ENCODE measurements at places on chromosomes 5 and 9. TPM values are rescaled to one million over a fixed set of nuclear protein-coding genes. Genes with fewer than 3 reads are reported as not detected.

DNA sequence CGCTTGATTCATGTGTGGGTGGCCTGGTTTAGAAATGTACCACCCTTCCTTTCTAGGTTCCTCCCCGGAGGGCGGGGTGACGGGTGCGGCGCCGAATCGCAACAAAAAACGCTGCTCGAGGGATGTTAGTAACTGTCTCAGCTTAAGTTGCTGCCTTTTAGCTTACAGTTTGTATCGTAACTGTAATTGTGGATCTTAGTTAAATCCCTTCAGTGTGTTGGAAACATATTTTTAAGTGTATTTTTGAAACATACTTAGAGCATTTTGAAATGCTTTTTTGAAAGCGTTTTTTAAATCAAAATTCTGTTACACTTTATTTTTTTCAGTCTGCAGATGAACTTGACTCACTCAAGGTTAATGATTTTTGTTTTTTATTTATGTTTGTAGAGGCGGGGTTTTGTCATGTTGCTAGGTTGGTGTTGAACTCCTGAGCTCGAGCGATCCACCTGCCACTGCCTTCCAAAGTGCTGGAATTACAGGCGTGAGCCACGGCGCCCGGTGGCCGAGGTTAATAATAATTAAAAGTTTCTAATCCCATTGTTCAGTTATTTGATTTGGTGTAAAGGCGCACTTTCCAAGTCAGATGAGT, 997 bp upstream of the CHD1 start:
- DNase-seq = no peak

- no peak for DNase-seq
Observed at GRCh38 chr5:119470851-119471451, 18.7 kb downstream of the HSD17B4 start.

DNA sequence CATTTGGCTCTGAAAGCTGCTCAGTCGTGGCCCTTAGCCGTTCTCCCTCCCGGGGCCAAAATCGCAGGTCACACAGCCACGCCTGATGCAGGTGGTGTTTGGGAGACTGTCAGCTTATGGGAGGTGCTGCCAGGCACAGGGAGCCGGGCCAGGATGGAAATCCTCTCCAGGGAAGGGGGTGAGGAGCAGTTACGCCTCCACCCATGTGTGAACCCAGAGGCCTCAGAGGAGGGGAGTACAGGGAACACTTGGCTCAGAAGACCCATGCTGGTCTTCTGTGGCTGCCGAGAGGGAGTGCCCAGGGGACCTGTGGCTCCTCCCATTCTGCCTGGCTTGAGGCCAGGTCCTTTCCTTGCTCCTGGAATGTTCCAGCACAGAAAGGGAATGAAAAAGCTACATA, 3.6 kb upstream of the OLFM1 start:
- no peak for DNase-seq

GRCh38 chr5:177294632-177295031, 8.9 kb downstream of the RAB24 start:
- no peak for DNase-seq

DNA sequence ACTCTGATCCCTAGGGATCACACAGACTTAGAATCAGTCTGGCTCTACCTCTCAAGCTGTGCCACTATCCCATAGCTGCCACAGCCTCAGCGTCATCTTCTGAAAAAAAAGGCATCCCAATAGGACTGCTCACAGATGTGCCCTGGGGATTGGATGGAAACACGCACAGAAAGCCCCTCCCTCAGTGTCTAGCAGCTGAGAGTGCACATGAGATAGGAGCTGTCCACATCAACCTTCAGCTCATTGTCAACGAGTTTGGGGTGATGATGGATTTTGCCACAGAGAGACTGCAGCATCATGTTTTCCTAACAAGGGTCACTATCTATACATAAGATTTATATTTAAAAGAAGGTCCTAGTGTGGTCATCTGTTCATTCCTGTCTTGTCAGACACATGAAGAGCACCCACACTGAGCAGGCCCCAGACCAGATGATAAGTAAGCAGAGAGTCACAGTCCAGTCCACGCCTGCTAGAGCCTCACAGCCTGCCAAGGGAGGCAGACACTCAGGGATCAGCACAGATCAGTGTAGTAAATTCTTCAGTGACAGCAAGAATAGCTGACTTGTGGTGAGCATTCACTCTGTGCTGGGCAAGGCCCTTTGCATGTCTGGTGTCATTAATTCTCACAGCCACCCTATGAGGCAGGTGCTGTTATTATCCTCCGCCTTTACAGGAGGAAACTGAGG, 25.8 kb downstream of the AFAP1L1 start:
- no peak for DNase-seq

DNA sequence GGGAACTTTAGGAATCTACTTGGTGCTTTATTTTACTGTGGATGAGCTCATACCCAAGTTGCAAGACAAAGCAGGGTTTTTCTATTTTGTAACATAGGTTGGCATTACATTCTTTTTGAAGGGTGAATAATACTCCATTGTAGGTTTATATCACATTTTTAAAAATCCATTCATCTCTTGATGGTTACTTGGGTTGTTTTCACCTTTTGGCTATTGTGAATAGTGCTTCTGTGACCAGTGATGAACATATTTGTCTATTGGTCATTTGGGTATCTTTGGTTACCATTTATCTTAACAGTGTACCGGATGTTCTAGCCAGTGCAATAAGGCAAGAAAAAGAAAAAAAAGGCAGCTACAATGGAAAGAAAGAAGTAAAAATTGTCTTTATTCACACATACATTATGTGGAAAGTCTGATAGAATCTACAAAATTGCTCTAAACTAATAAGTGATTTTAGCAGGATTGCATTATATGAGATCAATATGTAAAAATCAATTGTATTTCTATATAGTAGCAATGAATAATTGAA, 40.0 kb downstream of the DENND4C start:
- DNase-seq = no peak

GRCh38 chr9:113155911-113156588, 5.2 kb downstream of the SLC31A2 start:
- no peak for DNase-seq

DNA sequence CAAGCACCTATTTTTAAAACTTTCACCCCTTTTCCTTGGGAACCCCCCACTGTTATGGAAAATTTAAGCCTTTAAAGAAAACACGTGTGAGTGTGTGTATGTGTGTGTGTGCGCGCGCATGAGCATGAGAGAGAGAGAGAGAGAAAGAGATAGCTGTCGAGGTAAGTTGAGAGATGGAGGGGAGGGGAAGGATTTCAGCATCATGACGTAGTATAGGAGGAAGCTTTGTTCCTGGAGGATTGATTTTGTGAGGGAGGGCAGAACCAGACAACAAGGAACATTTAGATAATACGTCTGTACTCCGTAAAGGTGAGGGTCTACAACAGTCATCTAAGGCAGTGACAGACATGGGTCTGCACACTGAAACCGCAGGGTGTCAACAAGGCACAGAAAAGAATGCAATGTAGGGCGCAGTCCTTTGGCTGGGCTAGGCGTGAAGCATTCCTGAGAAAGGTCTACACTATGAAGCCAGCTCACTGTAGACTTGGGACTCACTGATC, 227.7 kb downstream of the SMARCA2 start:
- DNase-seq = no peak

- no peak for DNase-seq
Observed at GRCh38 chr9:124776954-124777648, at the start of gene OLFML2A. Gene OLFML2A, plus strand, starts transcription at chr9:124777133. Its CDS starts 138 bp downstream, at chr9:124777271.

- DNase-seq = no peak
Observed at GRCh38 chr9:5949103-5949699, 58.5 kb downstream of the MLANA start.

DNA sequence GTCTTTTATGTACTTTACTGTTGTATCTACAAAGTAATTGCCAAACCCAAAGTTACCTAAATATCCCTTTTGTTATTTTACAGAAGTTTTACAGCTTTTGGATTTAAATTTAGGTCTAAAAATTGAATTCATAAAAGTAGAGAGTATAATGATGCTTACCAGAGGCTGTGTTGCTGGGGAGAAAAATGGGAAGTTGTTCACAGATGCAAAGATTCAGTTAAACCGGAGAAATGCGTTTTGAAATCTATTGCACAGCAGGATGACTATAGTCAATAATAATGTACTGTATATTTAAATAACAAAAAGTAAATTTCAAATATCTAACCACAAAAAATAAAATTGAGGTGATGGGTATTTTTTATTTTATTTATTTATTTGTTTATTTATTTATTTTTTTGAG, 2.6 kb upstream of the ANKRD18A start:
- no peak for DNase-seq

GRCh38 chr9:84557751-84558150, 111.8 kb upstream of the NTRK2 start:
- no peak for DNase-seq

DNA sequence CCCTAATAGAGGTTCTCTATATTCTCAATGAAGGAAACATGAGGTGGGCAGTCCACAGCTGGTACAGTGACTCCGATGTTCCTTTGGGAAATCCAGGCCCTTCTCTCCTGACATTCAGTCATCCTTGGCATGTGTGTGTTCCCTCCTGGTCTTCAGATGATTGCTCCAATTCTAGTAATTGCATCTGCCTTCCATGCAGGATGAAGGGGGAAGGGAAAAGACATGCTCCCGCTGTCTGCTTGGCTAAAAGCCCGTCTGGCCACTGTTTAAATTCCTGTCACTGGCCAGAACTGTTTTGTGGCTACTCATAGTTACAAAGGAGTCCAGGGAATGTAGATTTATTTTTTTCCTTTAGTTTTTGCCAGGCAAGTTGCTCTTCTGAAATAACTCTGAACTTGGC, 65.0 kb downstream of the MAST4 start:
- DNase-seq = no peak

DNA sequence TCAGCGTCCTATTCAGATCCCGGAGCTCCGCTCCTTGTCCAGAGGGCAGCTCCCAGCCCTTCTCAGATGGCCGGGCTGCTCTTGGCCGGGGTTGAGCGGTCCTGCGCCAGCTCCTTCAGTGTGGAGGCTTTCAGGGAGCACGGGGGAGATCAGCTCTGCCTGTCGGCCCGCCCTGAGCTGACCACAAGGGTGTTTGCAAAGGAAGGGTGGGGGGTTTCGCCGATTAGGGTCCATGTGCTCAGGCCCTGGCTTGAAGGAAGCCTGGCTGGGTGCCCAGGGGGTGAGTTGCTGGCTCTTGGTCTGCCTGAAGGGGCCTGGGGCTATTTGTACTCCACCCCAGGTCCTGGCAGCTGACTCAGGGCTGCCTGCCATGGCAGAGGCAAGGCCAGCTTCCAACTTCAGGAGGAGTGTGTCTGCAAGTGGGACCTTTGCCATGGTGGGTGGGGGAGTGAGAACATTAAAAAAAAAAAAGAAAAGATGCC, 250.1 kb upstream of the KLF4 start:
- no peak for DNase-seq

DNA sequence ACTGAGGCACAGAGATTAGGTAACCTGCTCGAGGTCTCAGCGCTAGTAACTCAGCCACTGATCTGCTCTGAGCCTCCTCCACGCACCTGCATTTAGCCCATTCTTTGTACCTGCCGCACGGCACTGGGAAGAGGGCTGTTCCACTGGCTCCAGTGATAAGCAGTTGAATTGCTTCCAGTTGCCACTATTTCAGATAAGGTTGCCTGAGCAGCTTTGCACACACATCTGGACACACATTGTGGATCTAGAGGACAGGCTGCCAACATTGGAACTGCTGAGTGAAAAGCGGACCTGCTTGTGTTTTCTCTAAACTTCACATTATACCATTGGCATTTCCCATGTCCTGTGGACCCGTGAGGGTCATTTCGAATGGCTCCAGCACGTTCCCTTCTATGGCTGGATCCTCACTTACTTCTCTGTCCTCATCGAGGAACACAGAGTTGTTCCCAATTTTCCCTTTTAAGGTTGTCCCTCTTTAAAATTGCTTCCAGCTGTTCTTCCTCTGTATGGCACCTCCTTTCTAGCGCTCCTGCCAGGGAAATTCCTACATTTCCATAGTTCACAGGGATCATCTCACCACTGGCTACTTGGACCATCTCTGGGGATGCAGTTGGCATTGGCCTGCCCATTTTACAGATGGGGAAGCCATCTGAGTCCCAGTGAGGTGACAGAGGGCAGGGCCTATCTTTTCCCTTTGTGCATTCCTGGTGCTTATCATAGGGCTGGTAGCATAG, 45.9 kb upstream of the RPL26L1 start:
- no peak for DNase-seq

GRCh38 chr5:74966141-74967026, 86.0 kb downstream of the GCNT4 start:
- no peak for DNase-seq

- DNase-seq = no peak
Observed at GRCh38 chr5:158848634-158849033, 251.1 kb downstream of the EBF1 start.

GRCh38 chr5:76960004-76960625, 7.3 kb downstream of the CRHBP start:
- no peak for DNase-seq

- no peak for DNase-seq
Observed at GRCh38 chr5:52668544-52669185, 119.1 kb upstream of the ITGA1 start.

GRCh38 chr9:132985489-132985888, 7.0 kb downstream of the GFI1B start:
- no peak for DNase-seq

DNA sequence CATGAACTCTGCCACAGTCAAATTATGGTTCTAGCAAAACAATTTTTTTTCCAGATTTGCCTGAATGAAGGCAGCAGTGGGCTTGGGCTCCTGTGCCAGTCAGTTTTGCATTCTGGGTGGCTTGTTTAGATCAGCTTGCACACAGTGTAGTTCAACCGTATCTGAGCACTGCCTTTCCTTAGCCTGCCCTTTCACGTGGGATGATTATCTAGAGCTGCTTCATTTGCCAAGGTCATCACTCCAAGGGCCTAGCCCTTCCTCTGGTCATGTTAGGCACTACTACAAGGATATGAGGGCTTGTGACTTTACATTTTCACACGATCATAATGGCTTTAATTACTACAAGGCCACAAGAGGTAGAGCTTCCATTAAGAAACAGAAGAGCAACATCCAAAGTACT, 150.6 kb upstream of the EFNA5 start:
- no peak for DNase-seq

DNA sequence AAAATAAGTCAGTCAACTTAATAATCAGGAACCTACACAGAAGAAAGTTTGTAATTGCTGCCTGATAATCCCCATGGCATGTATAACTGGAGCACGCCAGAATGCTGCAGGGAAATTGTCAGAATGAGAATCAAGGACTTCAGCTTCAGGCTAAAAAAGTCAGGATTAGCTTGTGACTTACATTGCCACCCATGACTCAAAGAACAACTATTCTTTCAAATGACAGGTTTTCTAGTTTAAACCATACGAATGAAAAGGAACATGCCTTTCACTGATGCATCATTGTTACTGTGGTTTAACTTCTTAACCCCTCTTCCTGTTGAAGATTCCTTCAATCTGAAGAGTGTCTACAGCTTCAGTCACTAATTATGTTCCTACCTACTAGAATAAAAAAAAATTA, 112.4 kb downstream of the ISL1 start:
- no peak for DNase-seq

The MARCOL gene
- polyA plus RNA-seq = not detected

The PKN3 gene
- 11.6 TPM for polyA plus RNA-seq

The PHF24 gene
- 0.18 TPM for polyA plus RNA-seq

The PRDM9 gene
- not detected for polyA plus RNA-seq

The KCNV2 gene
- polyA plus RNA-seq = not detected

The AGXT2 gene
- polyA plus RNA-seq = 74.1 TPM

The LCN12 gene
- polyA plus RNA-seq = 17.8 TPM
